ENCODE measurements at places on chromosomes 4 and X.
A peak's percentile ranks its signal among the peaks of the same experiment; 100 is the strongest.

DNA sequence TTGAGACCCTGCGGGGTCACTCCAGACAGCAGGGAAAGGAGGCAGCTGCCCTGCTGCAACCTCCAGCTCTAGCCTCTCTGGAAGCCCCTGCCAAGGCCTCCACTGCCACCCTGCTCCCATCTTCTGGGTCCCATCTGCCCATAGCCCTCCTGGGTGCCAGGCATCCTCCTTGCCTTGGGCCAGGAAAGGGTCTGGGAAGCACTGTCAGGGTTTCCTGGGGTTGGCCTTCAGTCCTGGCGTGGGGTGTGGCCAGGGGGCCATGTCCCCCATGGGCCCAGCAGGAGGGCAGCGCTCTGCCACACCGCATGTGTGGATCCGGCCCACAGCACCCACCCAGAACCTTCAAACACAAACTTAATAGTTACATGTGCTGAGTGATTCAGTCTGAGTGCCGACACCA is 3.4 kb upstream of the CPLX1 start:
- no peak for DNase-seq

GRCh38 chr4:127533028-127533700 is 99.6 kb upstream of the INTU start:
- no peak for DNase-seq

DNA sequence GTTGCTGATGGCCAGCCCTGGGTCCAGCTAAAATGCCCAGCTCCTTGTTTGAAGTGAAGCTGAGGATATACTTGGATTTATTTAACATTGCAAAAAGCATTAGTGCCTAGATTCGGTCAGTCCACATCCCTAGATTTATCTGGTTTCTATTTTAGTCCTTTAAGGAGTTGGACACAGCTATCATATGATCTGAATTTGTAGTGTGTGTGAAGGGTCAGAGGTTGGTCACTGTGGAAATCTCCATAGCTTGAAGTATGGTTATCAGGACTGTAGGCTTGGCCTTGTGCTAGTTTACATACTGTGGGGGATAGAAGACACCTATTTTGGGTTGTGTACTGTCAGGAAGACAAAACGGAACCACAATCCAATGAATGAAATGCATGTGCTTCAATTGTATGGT is 28.8 kb downstream of the NLGN3 start:
- no peak for DNase-seq

- no peak for DNase-seq
Measured at GRCh38 chr4:77922158-77923094, 59.8 kb downstream of the MRPL1 start.

DNA sequence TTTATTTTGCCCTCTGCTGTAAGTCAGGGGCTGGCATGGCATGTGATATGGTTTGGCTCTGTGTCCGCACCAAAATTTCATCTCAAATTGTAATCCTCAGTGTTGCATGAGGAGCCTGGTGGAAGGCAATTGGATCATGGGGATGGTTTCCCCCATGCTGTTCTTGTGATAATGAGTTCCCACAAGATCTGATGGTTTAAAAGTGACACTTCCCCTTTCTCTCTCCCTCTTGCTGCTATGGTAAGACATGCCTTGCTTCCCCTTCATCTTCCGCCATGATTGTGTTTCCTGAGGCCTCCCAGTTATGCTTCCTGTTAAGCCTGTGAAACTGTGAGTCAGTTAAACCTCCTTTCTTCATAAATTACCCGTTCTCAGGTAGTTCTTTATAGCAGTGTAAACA is 72.0 kb upstream of the MSX1 start:
- no peak for DNase-seq

- no peak for DNase-seq
Measured at GRCh38 chr4:8211251-8211650, 12.2 kb downstream of the SH3TC1 start.

- DNase-seq: no peak
Measured at GRCh38 chr4:32022071-32022470, 1301.9 kb downstream of the PCDH7 start.

DNA sequence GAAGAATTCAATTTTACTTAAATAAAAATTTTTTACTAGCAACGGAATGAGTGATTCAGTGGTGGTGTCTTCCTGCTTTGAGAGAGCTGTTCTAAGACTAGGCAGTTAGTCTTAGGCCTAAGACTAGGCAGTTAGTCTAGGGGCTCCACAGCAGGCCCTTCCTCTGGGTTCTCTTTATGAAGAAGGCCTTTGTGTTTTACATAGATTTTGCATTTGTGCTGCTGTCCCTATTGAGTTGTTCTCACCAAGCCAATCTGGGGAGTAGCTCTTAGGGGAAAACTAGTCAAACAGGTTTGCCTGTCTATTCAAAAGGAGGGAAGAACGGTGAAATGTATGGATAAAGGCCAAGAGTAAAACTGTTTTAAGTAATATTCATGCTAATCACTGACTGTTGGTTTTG is 7.6 kb downstream of the UGT8 start:
- no peak for DNase-seq

DNA sequence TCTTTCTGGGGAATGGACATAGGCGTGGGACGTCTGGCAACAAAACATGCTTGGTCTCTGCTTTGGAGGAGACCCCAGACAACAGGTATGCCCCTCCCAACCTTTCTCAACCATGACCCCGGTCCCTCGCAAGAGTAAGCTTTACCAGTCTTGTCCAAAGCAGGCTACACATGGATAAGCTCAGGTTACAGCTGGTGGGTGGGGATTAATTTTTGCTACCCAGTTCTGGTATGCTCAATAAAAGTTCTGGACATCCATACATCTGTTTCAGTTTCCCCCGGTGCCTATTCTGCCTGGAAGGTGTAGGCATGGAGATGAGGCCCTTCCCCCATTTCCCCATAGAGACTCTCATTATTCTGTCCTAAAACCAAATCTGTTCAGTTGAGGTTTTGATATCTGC is 54.5 kb upstream of the NOCT start:
- DNase-seq: no peak

DNA sequence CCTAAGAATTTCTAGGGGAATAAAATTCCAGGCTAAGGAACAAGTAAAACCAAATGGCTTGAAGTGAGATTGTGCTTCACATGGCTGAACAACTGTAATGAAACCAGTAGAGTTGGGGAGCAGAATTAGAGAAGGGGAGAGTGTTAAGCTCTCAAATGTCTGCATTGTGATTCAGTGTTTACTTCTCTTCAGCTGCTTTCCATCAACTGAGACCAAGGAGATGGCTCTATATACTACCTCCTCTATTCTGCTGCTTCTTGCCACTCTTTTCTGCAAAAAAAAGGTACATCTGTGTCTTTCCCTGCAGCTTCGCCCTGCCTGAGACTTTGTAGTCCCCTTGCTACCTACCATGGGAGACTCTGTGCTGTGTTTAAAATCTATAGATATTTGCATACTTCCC is 73.5 kb downstream of the WDFY3 start:
- DNase-seq: no peak

DNA sequence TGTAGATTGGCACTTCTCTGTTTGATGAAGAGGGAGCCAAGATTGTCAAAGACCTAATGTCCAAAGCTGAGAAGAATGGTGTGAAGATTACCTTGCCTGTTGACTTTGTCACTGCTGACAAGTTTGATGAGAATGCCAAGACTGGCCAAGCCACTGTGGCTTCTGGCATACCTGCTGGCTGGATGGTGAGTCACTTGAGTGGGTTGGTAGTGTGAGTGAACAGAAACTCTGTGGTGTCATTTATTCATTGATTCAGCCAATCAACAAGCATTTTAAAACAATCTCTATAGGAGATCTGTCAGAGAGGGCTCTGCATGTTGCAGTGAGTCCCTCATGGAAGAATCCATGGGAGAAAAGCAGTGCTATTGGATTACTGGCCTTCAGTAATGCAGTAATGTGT is 16.3 kb downstream of the TAF9B start:
- DNase-seq: no peak

DNA sequence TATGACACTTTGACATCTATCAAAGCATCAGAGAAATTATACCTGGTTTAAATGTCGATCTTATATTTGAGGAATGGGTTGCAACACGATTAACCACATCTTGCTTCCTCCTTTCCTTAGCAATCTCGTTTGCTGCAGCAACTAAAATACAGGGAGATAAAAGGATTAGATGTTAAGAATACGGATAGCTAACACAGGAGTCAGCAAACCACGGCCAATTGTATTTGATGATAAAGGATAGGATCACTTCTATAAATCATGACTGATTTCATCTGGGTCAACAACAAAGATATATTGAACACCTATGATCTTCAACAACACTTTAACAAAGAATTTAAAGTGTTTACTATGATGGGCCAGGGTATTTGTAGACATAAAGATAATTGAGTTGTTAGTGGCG is 5.0 kb downstream of the MAP7D3 start:
- DNase-seq: no peak

DNA sequence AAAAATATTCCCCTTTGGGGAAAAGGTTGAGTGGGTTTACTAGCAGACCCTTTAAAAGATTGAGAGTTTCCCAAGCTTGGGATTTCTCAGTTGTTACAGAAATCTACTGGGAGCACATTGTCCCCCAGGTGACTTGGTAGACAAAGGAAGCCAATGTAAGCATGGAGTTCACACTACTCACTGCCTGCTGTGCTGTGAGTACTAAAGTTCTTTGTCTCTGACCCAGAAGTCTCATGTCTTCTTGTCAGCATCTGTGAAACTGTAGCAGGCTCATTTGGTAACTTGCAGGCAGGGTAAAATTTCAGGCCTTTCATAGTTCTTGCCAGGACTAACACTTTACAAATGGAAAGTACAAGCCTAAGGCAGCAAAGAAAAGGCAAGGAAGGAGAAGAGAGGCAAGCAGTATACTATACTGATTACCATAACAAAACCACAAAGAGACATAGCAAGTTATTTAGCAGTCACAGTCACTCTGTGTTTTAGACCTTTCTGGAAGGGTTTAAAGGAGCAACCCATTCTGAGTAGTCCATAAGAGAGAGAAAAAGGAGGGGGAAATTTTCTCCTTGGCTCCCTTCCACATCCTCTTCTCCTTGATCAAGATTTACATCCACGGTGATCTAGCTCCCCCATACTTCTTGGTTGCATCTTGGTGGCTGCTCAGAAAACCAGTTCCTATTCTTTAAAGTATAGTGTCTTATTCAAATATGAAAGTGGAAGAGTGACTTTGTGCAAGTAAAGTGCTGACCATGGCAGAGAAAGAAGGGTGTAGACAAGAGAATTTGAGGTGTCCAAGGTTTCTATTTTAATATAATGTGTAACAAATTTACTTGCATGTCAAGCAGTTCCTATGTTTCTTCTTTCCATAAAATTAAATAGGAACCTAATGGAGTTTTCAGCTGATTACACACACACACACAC is 160.0 kb upstream of the PDE5A start:
- DNase-seq: no peak

DNA sequence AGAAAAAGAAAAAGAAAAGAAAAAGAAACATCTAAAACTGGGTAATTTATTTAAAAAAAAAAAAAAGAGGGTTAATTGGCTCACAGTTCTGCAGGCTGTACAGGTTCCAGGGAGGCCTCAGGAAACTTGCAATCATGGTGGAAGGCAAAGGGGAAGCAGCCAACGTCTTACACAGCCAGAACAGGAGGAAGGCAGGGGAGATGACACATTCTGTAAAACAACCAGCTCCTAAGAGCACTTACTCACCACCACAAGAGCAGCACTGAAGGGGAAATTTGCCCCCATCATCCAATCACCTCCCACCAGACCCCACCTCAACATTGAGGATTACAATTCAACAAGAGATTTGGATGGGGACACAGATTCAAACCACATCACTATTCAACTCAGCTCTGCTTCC is 36.8 kb upstream of the TMEM184C start:
- no peak for DNase-seq

- no peak for DNase-seq
Measured at GRCh38 chr4:140052050-140052449, 101.9 kb downstream of the MAML3 start.

GRCh38 chr4:77960367-77960766 is 96.8 kb upstream of the FRAS1 start:
- DNase-seq: no peak

GRCh38 chr4:123278755-123279154 is 117.8 kb upstream of the SPRY1 start:
- DNase-seq: no peak

DNA sequence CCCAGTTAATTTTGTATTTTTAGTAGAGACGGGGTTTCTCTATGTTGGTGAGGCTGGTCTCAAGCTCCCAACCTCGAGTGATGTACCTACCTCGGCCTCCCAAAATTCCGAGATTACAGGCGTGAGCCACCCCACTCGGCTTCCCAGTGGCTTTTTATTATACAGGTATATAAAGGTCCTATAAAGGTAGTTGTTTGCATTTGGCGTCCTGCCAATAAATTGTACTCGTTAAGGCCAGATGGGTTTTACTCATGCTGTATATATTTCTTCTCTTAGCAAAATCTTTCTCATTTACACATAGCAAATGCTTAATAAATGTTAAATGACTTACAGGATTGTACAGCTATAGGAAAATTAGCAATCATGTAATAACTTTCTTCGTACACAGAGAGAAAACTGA is 6.9 kb downstream of the SHROOM3 start:
- no peak for DNase-seq

DNA sequence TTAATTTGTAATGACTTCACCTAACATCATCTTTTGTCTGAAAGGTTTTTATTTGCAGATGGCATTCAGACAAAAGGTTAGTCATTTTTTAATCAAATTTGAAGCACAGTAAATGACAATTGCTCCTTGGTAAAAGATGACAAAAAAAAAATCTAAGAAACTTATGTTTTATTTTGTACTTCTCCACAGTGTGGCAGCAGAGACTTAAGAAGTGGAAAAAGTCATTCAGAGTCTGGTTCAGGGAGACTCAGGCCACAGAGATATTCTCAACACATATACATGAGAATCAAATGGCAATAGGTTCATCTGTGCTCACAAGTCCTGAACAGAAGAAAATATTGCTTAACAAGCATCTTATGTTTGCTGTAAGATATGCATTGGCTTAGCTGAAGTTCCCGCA is 436.2 kb downstream of the KCNIP4 start:
- DNase-seq: no peak

GRCh38 chr4:74353858-74354257 is 11.1 kb upstream of the EREG start:
- no peak for DNase-seq

GRCh38 chrX:43717161-43717560 is 61.1 kb downstream of the MAOA start:
- DNase-seq: no peak

DNA sequence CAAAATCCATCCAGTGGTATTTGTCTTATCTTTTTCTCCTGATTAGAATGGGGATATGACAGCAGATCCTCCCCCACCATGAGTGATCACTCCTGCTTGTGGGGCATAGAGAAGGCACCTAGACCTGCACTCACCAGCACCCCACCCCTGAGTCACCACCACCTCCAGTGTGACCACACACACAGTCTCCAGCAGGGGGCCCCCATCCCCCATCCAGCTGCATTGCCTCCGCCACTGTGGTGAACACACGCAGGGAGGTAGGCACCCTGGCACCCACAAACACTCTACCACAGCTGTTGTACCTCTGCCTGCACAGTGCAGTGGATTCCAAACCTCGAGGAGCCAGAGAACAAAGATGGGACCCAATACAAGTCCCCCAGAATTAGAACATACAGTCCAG is 9.0 kb upstream of the MAGEA8 start:
- DNase-seq: peak; percentile 81

- no peak for DNase-seq
Measured at GRCh38 chr4:92359491-92359890, 55.7 kb downstream of the GRID2 start.

GRCh38 chrX:143094417-143095023 is 68.8 kb downstream of the SPANXN4 start:
- DNase-seq: no peak

Measured in activated T-cell treated with anti-CD3 and anti-CD28 coated beads, Interleukin-2, amount 50 U/mL, for 24 hours (primary cell).